Activated CD8-positive, alpha-beta T cell treated with anti-CD3 and anti-CD28 coated beads, Interleukin-2, amount 10 ng/mL, durations not matched to agents 7 days and 5 days (primary cell): ENCODE measurements at places on chromosomes 2 and 18.

GRCh38 chr2:10441948-10442347, 6.2 kb downstream of the ODC1 start:
- DNase-seq = no peak

DNA sequence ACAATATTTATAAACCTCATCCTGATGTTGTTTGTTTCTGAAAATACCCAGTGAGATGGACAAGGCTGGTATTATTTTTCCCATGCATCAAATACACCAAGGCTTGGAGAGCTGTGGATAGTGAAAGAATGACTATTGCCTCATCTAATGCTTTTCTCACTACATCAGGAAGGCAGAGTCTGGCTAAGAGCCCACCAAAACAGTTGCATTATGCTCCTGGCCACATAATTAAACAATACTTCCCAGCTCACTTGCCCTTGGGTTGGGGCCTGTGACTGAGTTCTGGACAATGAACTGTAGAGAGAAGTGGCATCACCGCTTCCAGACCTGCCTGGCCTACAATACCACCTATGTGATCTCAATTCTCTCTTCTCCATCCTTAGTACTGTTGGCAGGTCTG, 46.4 kb upstream of the REEP1 start:
- DNase-seq = no peak

- no peak for DNase-seq
These were observed 44.2 kb upstream of the MFF start for GRCh38 chr2:227280895-227281294.

DNA sequence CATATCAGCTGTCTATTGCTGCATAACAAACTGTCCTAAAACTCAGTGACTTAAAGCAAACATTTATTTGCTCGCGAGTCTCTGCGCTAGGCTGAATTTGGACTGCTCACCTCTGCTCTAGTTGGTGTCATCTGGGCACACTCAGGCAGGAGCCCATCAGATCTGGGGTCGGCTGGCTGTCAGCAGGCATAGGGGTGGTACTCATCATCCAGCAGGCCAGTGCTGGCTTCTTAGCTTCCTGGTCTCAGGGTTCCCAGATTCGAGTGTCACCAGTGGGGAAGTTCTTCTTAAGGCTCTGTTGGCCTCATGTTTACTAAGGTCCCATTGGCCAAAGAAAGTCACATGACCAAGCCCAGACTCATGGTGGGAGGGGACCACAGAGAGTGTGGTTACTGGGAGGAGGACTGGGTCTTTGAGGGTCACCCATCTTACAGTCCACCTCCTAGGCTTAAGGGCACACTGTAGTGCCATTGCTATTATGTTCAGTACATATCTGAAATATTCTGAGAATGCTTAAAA, 71.6 kb upstream of the ATG16L1 start:
- no peak for DNase-seq

DNA sequence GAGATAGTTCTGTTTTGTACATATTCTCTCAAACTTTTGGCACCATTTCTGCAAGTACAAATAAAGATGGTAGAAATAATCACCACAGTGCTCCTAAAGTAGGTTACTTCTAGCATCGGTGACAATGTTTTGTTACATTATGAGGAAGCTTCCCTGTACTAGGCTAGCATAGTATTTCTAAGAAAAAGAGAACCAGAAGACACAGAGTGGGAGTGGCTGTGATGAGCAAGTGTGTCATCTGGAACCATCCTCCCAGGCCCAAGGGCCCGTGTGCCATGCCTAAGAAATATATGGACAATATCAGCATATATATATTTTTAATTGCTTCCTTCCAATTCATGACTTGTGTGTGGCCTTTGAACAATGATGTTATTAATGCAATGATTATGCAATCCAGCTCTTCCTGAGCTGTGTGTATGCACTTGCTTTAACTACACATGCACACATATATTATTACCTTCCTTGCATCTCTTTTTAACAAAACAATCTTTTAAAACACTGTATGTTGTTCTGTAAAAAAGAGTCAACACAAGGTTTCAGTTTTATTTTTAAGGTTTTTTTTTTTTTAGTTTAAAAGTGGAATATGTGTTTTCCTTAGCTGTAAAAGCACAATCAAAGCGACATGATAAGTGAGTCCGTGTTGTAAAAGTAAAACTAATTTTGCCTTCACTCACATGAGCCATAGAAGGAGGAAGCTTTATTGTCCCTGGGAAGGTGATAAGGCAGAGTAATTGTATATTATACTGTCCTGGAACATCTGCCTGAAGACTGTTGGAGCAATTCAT, 303.9 kb downstream of the ZNF407 start:
- DNase-seq = no peak
